BJ (cell line): ENCODE measurements at places on chromosomes 7 and 10.

GRCh38 chr7:44281811-44282600 lies 43.4 kb downstream of the CAMK2B start:
- DNase-seq = no peak

DNA sequence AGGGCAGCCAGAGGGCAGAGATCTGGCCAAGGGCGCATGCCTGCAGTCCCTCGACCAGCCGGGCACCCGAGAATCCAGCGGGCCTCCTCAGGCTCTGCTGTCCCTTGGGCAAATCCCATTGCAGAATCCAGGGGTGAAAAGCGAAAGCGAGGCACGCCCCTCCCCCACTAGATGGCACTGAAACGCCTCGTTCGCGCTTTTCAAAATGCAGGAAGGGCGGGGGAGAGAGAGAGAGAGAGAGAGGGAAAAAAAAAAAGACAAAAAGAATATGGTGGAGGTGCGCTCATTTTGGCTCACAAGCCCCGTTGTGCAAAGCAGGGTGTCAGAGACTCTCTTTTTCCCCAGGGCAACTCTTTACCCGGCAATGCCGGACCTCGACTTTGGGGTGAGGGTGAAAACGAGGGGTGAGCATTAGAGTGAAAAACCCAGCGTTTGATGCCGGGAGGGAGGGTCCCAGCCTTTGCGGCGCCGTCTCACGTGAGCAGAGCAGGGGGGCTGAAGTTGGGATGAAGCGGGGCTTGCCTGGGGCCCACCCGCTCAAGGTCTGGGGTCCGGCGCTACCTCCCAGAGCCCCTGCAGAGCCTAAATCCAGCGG lies 2.5 kb upstream of the TMEM178B start:
- no peak for DNase-seq

DNA sequence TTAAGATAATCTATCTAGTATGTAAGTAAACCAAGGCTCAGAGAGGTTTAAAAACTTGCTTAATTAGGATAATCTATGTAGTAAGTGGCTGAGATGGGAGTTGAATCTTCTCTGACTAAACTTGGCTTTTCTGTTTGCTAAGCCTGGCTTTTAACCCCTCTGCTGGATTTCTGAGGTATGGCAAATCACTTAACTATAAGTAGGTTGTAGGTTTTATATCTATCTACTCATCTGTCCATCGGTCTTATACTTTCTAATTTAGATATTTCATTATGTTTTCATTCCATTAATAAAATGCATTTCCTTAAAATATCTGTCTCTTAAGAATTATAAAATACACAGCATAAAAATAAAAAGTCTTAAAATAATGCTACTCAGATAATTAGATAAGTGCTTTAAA lies 59.4 kb downstream of the ST7 start:
- DNase-seq = no peak

DNA sequence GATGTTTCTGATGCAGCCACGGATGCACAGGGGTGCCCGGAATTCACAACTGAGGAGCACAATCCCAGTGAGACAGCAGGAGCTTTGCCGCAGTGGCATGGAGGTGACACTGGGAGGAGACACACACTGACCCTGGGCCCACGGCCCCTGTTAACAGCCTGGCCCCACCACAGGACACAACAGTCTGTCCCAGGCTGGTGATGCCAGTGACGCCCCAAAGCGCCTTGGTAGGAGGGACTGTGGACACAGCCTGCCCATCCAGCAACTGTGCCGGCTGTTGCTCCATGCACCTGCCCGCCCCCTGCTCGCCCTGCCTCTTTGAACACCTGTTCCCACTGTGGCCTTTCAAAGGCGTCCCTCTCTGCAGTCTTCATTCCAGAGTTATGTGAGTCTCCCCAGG lies 49.8 kb downstream of the KLF6 start:
- DNase-seq = no peak

GRCh38 chr10:62870866-62871265 lies 54.7 kb upstream of the EGR2 start:
- DNase-seq = no peak

DNA sequence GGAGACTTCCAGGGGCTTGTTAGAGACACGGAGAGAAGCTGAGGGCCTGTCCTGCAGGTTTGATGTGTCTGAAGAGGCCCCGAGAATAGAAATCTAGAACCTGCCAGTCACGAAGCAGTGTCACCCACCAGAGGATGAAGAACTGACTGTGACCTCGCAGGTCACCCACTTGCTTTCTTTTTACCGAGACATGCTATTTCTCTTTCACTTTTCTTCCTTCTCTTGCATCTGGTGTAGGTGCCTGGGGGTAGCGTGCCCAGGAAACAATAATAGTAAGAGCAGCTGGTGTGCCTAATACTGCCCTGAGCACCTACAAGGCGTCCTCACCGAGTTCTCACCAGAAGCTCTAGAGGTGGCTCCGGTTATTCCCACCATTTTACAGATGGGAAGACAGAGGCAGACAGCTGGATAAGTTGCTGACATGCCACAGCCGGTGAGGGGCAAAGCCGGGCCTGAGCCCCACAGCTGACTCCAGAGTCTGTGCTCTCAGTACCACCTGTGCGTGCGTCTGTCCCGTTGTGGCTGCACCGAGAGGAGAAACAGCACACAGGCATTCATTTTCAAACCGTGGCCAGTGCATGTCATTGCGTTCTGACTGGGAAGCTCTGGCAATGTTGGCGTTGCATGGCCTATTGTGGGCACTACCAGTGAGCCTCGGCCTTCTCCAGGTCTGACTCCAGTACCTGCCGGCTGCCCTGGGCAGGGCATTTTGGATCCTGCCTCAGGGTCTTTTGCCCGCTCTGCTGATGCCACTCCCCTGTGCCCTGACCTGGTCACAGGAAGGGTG lies 7.8 kb downstream of the CHST3 start:
- DNase-seq = no peak
